RWPE1 (cell line): ENCODE measurements at places on chromosomes 16 and 17.

- peak; percentile 64 for DNase-seq
These were observed 19.1 kb upstream of the TEX2 start for GRCh38 chr17:64281962-64282752.

DNA sequence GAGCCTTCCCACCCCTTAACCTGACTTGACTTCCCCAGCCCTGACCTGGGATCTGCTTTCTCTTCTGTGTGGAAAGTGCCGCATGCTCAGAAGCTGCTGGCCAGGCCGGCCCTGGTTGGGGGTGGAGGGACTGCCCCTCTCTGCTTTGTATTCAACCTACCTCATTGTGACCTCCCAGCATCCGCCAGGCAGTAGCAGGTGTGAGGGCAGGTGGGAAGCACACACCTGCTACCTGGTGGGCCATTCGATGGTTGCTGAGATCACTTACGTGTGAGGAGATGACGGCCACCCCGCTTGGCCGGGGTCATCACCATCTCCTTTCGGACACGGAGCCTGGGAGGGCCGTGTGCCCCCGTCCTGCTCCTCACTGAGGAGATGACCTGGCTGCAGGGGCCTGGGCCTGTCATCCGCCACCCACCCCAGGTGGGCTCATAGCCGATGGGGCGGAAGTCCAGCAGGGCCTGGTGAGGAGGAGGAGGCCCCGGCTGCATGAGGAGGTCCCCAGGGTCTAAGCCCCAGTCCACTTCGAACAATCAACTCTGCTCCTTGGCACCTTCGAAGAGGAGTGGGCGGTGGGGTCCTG lies 7.1 kb downstream of the CPNE7 start:
- DNase-seq = no peak

GRCh38 chr16:24041834-24042631 lies 206.2 kb downstream of the PRKCB start:
- DNase-seq = peak; percentile 73

DNA sequence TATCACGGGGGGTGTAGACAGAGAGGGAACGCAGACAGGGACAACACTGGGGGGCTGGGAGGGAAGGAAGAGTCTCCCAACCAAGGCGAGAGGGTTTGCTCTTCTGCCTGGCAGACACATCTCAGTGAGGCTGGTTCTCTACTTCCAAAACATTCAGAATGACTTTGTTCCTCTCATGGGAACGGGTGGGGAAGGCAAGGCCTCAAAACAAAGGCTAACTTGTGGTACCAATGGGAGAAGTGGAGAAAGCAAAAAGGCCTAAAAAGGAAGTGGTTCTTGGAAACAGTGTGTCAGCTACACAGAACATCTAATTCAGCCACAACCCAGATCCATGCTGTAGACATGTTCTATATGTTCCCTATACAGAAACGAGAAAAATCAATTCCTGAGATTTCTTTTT lies 7.5 kb downstream of the FLOT2 start:
- DNase-seq = no peak
